ENCODE measurements at places on chromosomes 11 and 22.

GRCh38 chr11:17185938-17186337, 21.8 kb downstream of the PIK3C2A start:
- DNase-seq, result no peak

- peak; percentile 42 for DNase-seq
Observed at GRCh38 chr11:75298191-75298975, 53.1 kb downstream of the ARRB1 start.

DNA sequence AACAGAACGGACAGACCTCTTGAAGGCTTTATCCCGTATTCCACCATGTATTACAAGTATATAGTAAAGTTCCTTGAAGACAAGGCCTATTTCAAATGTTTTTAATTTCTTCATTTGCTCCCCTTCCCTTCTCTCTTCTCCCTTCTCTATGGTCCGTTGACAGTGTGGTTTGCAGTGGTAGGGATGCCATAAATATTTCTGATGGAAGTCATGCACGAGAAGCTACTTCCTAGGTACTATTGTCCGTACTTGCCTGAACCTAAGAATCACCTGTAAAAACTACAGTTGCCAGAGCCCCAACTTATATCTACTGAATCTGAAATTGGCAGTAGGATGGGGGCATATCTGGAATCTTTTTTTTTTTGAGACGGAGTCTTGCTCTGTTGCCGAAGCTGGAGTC, 2.8 kb downstream of the PISD start:
- no peak for DNase-seq

DNA sequence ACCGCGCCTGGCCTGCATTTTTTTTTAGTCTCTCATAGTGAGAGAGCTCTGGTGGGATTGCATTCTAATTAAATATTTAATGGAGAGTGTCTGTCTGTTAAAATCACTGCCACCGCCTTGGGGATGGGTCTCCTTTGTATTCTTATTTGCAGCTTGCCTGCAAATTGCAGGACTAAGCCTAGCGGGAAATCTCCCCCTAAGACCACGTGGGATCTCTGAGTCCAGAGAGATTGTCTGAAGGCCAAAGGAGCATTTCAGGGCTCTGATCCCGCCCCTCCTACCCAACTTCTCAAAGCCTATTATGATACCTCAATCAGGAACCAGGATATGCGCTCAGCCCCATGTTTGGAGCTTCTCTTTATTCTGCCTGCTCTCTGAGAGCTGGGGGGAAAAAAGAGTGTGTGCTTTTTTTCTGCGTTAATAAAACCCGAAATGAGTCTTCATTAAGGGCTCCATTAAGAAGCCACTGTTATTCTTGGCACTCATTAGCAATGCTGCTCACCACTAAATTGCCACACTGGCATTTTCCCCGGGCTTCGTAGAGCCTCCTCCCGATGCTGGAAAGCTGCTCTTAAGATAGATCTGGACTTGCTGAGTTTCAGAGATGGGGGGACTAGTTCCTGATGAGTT, 92.9 kb upstream of the THY1 start:
- no peak for DNase-seq

- no peak for DNase-seq
Observed at GRCh38 chr11:45580399-45580798, 85.0 kb downstream of the CHST1 start.

GRCh38 chr11:72433455-72434036, 785 bp downstream of the CLPB start:
- DNase-seq, result no peak

DNA sequence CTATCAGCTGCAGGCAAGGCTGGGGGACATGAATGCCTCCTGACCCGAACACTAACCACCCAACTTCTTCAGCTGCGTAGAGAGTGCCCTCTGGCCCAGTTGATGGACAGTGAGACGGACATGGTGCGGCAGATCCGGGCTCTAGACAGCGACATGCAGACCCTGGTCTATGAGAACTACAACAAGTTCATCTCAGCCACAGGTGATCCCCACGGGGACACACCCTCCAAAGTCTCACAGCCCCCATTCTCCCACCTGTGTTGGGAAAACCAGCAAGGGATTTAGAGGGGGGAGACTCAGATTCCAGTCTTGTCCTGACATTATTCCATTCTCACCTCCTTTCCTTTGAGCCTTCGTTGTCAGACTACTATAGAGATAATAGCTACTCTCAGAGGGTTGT, 912 bp downstream of the VPS51 start:
- DNase-seq, result no peak

DNA sequence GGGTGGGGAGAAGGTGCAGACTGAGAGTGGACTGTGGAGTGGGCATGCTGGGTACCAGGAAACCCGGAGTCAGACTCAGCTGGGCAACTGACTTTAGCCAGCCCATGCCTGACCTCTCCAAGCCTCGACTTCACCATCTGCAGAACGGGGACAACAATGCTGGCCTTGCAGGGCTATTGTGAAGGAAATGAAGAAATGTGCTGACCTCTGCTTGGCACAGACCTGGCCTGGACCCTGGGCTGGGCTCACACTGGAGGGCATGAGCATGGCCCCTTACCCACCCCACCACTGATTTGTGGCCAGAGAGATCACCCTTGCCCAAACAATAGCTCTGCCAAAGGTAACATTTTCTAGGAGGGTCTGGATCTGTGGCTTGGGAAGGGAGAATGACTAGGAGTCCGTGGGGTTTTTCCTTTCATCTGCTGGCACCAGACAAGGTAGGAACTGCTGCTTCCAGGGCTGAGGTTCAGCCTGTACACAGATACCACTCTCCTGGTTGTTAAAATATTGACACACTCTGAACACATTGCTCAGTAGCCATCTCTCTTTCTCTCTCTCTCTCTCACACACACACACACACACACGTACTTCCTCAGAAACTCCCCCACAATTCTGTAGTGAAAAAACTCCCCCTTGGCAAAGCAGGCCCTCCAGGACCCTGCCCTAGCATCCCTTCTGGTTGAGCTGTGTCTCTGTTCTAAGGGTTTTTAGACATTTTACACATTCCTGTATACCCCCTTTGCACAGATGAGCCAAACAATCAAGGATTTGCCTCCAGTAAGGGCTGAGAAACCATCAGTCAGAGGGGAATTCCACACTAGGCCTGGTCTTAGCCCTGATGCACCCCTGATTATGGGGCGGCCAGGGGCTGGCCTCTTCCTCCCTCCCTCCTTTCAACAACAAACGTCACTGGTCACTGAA, 1.0 kb downstream of the MOGAT2 start:
- DNase-seq, result no peak
